Hippocampal formation (tissue), 2 donors: ENCODE measurements at places on chromosomes 2 and 18.

GRCh38 chr18:811182-811891, 705 bp downstream of the YES1 start:
- no peak for DNase-seq

DNA sequence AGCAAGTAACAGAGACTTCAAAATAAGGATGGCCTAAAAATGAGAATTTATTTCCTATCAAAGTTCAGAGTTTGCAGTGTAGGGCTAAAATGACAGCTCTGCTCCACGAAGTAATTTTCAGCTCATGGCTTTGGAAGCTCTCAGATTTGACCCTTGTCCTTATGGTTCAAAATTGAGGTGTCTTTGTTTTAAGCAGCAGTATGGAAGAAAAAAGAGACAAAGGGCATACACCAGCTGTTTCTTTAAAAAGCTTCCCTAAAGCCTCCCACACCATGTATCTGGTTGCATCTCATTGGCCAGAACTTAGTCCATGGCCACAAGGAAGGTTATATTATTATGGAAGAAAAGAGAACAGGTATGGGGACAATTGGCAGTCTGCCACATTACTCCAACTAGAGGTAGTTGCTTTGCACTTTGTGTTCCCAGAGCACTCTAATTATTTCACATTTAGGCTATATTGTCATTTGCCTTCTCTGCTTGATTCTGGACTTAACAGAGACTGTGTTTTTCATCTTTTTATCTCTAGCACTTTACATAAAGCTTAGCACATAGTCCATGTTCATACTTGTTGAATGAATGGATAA, 180.4 kb downstream of the MCFD2 start:
- DNase-seq, result no peak

DNA sequence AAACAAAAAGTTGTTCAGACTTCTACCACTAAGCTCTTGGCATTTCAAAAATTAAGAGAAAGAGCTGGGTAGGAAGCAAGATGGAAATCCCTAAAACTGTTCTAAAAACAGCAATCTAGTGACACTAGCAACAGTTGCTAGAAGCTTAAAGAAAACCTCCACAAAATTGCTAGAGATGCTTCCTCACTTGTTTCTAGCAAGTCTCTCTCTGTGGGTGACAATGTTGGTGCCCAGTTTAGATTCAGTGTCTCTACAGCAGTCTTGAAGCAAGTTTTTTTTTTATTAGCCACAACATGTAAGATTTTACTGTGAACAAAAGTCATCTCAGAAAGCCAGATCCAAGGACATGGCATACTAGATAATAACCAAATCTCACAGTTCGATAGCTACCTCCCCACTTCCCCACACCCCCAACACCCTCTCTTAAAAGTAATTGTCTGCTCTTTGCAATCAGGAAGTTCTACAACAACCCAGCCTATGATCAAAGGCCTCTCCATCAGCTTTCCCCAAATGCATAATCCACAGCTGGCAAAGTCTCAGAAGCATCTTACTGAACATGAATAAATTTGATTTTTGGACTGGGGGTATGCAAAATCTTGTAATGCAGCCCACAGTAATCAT, 70.0 kb downstream of the ANKRD44 start:
- DNase-seq, result no peak

DNA sequence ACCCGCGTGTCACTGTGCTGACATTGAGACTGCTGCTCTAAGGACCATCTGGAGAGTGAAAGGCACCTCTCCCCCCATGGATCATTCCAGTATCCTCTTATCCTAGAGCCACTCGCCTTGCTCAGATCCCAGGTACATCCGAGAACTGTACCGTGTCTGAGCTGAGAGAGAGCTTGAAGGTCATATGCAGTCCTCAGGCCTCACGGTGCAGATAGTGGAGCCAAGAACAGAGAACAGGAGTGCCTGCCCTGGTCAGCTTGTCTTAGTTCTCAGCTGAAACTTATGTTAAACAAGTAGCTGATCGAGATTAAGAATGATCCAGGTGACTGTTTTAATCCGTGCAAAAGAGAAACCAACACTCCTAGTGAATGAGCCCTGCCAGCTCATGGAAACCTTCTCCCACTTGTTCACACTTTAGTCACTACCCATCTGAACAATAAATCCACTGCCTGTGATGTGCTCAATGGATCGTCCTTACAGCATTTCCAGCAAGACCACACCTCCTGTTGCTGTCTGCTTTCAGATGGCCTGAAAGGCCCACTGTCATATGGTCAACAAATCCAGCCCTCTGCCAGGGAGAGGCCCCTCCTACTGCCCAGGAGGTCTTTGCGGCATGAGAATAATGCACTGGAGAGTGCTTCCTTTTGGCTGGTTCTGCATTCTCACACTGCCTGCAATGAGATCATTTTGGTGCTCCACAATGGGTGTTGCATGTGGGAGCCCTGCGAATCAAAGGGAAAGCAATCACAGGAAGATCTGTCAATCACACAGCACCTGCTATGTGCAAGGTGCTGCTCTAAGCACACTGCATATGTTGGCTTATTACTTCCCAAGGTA, 43.7 kb upstream of the APCDD1 start:
- no peak for DNase-seq

- DNase-seq, result no peak
Observed at GRCh38 chr2:53670331-53670730, 97.3 kb upstream of the CHAC2 start.

- DNase-seq, result no peak
Observed at GRCh38 chr2:169704160-169704708, 10.0 kb downstream of the PHOSPHO2 start.

DNA sequence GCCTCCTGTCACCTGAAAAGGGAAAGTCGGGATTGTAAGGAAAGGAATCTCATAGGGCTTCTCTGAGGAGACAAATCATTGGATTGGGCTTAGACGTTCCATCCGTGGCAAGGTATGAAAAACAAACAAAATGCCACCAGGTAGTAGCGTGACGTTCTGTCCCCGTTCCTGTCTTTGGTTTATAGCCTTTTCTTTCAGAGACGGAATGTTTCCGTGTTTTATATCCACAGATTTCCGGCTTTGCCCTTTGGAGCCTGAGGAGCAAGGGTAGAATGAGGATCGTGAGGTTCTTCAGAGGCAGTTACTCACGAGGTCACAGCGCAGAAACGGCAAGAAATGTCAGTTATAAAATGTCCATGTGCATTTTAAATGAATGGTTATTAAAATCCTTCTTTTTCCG, 118.3 kb downstream of the TMEM18 start:
- no peak for DNase-seq
